ENCODE measurements at places on chromosomes 1 and 21. TPM values are rescaled to one million over a fixed set of nuclear protein-coding genes. Genes with fewer than 3 reads are reported as not detected.

SLAMF9 gene
- 0.60 TPM for total RNA-seq

DNA sequence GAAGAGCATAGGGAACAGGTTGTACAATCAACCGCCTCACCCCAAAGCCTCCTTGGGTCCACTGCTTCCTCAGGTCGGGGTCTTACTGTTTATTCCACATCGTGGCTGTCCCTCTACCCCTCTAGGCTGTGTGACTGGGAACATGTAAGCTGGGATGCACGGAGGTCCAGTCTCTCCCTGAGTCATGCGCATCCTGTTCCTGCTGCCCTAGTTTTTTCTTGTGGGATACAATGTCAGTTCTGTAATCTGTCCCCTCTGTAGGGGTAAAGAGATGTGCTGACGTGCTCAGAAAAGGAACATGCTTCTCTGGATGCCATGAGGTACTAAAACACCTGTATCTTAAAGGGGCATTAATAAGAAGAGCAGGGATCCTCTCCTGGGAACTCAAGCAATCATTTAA lies 66.2 kb downstream of the SLC45A1 start:
- no peak for DNase-seq

GRCh38 chr1:201724766-201725118 lies 104.2 kb upstream of the IPO9 start:
- no peak for DNase-seq

ABCB10 gene
- total RNA-seq: 17.5 TPM

- peak; percentile 43 for DNase-seq
Observed at GRCh38 chr1:19892628-19893168, 10.5 kb downstream of the OTUD3 start.

DNA sequence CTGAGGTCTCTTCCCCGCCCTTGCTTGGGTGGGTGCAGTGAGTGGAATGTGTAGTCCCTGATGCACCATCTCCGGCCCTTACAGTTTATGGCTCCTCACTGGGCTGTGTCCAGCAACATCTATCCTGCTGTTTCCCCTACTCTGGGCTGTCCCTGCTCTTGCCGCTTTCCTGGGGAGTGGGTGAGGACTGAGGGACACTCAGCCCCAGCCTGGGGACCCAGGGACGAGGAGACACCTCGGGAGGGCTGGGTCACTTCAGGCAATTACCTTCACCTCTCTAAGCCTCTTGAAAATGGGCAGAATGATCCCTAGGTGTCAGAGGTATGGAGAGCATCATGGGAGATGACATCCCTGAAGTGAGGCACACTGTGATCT lies 13.6 kb upstream of the LRP8 start:
- no peak for DNase-seq

LIPI gene
- not detected for total RNA-seq

DNA sequence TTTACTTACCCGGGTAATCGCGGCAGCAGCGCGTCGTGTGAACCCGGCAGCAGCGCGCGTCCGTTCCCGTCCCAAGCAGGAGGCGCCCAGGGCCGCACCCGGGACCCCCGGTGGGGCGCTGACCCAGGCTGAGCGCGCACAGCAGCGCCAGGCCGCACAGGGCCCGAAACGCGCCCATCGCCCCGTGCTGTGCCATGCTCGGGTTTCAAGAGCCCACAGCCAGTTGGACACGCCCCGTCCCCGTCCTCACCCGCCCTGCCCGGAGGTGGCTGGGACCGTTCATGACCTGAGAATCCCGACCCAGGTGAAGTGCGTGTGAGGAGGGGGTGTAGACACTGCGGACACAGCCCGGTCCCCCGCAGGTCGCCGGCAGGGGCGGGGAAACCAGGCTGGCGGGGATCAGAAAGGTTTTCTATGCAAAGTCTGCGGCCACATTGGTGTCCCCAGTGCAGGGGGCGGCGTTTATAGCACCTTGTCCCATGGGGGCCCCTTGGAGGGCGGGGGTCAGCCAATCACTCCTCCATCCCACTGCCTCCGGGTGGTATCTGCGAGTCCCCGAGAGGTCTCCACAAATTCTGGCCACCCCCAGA lies at the start of gene TNFRSF18:
TSS of gene TNFRSF18 (minus strand) at position 217 of the 590 bp plus-strand sequence. CDS start at position 196, 21 bp downstream.
- DNase-seq: no peak

- DNase-seq: no peak
Observed at GRCh38 chr1:16091296-16091695, 17.8 kb upstream of the FAM131C start.

- DNase-seq: no peak
Observed at GRCh38 chr21:39552856-39553255, 59.9 kb upstream of the B3GALT5 start.

DNA sequence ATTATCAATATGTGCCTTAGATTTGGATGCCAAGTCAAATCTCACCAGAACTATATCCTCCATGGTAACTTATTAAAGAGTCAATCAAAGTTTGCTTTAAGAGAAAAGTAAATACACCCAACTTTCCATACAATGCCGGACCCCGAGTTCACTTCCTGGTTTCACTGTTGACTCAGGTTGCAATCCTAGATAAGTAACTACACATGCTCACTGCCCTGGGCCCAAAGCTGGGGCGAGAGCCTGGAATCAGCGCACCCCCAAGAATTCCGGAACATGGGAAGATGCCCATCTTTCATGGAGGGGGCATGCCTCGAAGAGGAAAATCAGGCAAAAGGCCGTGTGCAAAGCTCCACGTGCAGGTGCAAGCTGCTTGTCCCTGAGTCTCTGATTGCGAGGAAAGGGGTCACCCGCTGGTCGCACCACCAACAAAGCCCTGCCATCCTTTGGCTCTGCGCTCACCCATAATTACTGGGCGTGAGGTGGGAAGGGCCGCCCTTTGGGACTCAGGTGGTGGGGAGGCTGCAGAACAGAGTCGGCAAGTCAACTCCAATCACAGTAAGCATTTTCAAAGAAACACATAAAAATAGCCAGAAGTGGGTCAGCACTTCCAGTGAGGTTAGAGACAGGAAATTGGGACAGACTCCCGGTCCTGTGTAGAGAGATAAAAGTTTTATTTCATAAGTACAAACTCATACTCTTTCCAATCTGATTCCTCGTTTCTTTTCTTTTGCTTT lies 167.7 kb downstream of the TOMM20 start:
- no peak for DNase-seq

DNA sequence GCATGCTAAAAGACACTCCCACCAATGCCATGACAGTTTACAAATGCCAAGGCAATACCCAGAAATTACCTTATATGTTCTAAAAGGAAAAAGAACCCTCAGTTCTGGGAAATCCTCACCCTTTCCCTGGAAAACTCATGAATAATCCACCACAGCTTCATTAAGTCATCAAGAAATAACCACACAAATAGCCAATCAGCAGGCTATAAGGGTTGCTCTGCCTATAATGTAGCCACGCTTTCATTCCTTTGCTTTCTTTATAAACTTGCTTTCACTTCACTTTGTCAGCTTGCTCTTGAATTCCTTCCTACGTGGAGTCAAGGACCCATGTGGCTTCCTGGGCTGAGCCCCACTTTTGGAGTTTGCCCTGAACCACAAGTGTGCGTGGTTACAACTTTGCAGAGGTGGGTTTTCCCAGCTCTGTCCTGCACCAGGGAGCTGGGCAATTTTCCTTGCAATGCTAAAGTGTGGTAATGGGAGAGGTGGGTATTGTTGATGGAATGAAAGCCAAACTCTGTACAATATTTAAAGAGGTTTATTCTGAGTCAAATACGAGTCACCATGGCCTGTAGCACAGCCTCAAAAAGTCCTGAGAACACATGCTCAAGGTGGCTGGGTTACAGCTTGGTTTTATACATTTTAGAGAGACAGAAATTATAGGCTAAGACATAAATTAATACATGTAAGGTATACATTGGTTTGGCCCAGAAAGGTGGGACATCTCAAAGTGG lies 42.2 kb upstream of the COG2 start:
- no peak for DNase-seq

FOXD3 gene
- 0.96 TPM for total RNA-seq

- peak; percentile 86 for DNase-seq
Observed at GRCh38 chr1:201170533-201171062, 16.3 kb upstream of the TMEM9 start.

CA14 gene
- not detected for total RNA-seq

DNA sequence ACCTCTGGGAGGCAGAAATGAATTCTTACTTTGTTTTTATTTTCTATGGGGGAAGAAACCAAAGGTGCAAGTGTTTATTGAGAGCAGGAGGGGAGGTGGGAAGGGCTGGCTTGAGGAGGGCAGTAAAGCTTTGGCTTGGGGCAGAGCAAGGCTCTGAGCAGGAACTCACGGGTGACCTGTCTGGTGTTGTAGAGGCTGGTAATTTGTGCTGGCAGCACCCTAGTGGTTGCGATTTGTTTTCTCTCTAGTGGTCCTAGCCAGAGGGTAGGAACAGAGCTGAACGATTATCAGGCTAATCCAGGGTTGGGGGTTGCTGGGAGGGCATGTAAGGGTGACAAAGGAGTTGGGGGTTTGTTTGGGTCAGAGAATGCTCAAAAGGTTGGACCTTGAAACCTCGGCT lies 16.6 kb downstream of the TMCC2 start:
- no peak for DNase-seq

- no peak for DNase-seq
Observed at GRCh38 chr1:15345705-15346345, 63.9 kb upstream of the EFHD2 start.

GRCh38 chr1:226370144-226370923 lies 37.6 kb downstream of the PARP1 start:
- no peak for DNase-seq

DNA sequence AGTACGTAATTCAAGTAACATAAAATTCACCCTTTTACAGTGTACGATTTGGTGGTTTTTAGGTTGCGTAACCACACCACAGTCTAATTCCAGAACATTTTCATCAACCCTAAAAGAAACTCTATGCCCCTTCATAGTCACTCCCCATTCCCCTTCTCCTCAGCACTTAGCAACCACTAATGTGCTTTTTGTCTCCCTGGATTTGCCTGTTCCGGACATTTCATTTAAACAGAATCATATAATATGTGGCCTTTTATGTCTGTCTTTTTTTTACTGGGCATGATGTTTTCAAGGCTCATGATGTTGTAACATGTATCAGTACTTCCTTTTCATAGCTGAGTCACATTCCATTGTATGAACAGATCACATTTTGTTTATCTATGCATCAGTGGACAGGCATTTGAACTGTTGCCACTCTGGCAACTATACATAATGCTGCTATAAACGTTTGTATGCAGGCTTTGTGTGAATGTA lies 20.8 kb downstream of the OBSCN start:
- peak; percentile 62 for DNase-seq

DNA sequence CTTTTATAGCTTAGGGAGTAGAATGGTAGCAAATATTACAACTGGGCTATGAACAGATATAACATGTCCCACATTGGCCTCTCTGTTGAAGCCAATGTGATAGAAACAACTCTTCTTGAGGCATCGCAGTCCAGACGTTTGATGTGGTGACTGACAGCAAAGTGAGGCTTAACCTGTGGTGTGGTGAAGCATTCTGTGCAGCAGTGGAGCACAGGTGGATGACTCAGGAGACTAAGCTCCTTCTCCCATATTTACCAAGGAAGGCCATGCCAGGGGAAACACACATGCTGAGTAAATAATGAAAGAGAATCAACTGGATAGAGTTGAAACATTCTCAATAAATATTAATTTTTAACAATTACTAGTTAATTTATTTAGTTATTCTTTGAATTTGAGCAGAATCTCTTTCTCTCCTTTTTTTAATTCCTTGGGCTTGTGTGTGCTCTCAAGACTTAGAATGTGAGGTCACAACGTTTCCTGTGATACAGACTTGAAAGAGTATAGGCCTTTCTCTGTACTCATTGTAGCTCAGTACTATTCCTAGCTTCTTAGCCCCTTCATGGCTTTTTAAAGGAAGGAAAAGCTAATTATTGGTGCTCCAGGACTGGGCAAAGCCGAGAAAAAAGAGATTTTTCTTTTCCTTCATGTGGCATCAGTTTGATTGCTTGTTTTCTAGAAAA lies 17.6 kb downstream of the CRB1 start:
- DNase-seq: no peak

PLPPR5 gene
- 0.20 TPM for total RNA-seq

DNA sequence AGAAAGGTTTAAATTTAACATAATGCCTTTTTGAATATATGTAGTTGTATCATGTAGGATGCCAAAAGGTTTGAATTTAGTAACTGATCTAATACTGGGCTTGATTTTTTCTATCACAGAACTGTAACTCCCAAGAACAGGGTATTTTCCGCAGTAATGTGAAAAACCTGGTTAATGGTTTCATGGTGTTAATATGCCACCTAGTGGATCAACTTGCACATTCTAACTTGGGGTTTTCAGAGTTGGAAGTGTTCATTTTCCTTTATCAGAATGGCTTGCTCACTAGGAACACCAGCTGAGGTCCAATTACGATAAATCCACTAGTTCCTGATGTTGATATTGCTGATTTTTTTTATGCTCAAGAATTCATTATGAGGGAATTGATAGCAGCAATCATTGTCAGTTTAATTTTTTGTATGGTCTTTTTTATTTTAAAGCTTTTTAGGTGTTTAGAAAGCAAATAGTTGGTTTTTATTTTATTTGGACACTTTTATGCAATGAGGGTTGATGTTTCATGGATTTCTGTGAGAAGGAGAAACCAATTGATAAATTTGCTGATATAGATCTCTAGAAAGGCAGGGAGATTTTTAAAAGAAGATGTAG lies 157.2 kb downstream of the PLA2G4A start:
- peak; percentile 52 for DNase-seq

DNA sequence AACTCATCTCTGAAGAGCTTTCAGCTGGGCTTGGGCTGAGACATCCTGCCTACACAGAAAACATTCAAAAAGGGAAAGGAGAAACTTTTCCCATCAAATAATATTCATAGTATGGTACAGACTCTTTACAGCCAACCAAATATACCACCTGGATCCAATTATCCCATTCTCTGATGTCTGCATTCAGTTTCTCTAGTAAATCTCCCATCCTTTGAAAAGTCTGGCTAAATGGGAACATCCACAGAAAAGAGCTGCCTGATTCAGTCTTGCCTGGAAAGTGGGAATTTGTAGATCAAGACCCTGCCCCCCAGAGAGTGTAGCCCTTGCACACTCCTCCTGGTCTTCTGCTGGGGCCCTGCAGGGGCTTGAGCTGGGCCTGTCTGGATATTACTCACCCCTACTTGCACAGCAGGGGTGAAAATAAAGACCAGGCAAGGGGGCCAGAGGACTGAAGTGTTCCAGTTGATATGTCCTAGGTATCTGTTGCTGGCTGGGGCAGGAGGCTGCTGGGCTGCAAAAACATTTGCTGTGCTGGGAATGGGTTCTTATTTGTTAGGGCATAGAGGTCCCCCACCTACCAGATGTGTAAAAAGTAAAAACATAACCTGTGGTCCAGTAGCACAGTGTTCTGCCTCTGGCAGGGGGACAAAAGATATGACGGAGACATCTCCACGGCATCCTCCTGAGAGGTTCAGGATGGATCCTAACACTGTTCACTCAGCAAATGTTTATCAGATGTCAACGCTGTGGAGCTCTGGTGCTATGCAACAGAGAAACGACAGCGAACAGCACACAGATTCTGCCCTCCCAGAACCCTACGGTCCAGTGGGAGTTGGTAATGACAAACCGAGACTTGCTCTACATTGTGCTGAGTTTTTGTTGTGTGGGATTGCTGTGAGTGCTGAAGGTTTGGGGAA lies 140.3 kb downstream of the PLXNA2 start:
- DNase-seq: no peak

FCRLA gene
- 11.2 TPM for total RNA-seq

EIF3I gene
- total RNA-seq: 475 TPM

S100A3 gene
- 15.3 TPM for total RNA-seq

- DNase-seq: no peak
Observed at GRCh38 chr1:45620588-45621500, 3.0 kb downstream of the CCDC17 start.

- DNase-seq: no peak
Observed at GRCh38 chr1:2019172-2019543, at the start of gene GABRD. TSS of gene GABRD (plus strand) at chr1:2019345. CDS start at chr1:2019424, 79 bp downstream.
